ENCODE measurements at places on chromosomes 16 and 17.
A peak's percentile ranks its signal among the peaks of the same experiment; 100 is the strongest.

GRCh38 chr16:83704656-83705055 is 103.1 kb upstream of the HSBP1 start:
- DNase-seq, result no peak

DNA sequence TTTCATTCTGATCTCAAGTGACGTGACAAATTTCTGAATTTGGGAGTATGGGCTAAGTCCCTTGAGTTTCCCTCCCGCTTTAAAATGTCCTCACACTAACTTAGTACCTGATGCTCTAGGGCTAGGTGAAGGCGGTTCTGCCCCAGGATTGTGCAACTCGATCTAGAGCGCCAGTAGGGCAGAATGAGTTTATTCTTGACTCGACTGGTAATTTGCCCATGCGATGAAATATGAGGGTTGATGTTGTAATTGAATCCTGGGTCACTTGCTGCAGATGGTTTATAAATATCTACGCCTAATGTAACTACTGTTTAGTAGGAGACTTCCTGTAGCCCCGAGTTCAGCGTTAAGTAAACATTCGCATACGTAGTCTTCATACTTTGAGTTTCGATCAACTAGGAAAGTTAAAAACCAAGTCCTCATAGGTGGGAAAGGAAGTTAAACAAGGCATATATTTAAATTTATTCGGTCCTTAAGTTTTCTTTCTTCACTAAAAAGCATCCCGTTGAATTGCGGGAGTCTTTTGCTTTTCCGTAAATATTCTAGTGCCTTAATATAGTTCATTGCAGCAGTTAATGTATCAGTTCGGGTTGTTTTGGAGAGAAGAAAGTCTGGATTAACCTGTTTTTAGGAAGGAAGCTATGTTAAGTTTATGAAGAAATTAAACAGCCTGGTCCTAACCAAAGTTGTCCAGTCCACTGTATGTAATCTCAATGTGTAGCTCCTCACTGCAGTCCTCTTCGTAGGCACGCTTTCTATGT is 1.6 kb downstream of the CTCF start:
- peak; percentile 52 for DNase-seq

DNA sequence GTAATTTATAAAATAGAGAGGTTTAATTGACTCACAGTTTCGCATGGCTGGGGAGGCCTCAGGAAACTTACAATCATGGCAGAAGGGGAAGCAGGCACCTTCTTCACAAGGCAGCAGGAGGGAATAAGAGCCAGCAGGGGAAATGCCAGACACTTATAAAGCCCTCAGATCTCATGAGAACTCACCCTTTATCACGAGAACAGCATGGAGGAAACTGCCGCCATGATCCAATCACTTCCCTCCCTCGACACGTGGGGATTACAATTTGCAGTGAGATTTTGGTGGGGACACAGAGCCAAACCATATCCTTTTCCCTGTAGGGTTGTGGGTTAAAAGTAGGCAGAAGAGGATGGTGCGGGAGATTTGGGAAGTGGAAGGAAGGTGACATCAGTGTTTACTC is 101.4 kb downstream of the BMERB1 start:
- DNase-seq, result no peak

- DNase-seq, result no peak
These were observed 104.7 kb downstream of the LITAF start for GRCh38 chr16:11481987-11482386.

DNA sequence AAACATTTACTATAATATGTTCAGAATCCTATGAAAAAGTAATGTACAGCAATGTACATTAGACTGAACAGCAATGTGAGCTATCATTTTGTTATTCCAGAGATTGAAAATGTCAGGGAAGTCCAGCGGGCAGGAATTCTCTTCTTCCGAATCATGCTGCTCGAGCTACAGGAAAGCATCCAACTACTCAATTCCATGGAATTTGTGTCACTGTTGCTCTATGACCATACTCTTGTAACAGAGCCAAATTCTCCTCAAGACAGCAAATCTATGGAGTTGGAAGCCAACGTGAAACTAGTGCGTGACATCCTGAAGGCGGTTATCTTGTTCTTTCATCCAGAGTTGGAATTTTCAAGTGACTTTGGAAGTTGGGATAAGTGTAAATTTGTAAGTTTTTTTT is 24.8 kb upstream of the NSRP1 start:
- no peak for DNase-seq

DNA sequence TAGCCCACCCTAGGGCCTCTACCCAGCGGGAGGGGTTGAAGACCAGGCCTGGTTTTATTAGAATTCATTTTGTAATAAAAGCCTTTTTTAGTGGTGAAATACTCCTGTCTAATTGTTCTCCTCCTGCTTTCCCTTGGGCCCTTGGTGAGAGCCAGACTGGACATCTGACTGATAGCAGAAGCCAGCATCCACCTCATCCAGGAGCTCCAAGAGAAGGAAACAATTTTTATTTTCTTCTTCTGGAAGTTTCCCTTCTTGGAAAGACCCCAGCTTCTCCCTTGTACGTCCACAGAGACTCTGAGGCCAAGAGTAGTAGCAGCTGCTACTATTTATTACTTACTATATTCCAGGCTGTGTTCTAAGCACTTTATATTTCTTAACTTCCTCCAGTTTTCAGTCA is 4.0 kb upstream of the PHKG2 start:
- DNase-seq, result no peak

DNA sequence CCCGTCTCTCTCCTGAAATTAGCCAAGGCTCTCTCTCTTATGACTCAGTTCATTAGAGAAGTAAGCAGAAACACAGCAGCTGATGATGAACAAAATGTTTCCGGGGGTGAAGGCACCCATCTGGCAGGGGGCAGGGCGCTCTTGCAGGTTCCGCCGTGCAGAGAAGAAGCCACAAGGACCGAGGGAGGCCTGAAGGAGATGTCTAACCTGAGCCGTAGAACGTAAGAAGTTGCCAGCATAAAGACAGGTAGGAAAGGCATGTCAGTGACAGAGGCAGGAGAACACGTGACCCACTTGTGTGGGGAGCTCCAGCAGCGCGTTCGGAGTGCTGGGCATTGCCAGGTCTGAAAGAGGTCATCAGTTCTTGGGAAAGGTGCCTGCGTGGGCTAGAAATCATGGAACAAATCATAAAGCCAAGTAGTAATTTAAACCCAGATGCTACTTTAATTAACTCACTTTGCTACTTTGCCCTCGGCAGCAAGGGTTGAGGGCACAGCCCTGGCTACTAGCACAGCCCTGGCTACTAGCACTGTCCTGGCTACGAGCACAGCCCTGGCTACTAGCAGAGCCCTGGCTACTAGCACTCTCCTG is 198.6 kb downstream of the RPTOR start:
- no peak for DNase-seq

DNA sequence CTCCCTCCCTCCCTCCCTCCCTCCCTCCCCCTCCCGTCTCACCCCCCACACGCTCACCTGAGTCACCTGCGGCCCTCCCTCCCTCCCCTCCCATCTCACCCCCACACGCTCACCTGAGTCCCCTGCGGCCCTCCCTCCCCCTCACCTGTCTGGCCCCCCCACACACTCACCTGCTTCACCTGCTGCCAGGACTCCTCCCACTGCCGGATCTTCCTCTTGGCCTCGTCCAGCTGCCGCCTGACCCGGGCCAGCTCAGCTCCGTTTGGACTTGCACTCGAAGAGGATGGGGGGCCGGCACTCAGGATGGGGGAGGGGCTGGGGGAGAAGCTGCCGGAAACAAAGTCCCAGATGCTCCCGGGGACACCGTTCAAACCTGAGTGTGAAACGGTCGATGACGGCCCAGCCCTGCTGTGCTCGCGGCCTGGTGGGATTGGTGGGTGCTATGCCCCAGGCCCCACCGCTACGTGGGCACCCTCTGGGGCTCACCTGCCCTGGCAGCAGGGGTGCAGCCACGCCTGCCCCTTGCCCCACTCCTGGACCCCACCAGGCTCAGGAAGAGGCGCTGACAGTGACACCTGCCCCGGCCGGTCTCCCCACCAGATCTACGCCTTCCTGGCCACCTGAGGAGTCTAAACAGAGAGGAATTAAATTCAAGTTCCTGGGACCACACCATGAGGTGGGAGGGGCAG is 15.9 kb downstream of the GNPTG start:
- DNase-seq, result no peak

GRCh38 chr16:24853830-24854229 is 8.1 kb downstream of the SLC5A11 start:
- DNase-seq, result no peak

- DNase-seq, result no peak
These were observed 81.6 kb upstream of the HS3ST2 start for GRCh38 chr16:22732400-22732799.

GRCh38 chr17:7580604-7581575 is 1.5 kb downstream of the CD68 start:
- no peak for DNase-seq

GRCh38 chr16:85548375-85548774 is 64.7 kb upstream of the GSE1 start:
- no peak for DNase-seq

GRCh38 chr17:65039336-65039988 is 17.1 kb downstream of the GNA13 start:
- DNase-seq, result no peak

GRCh38 chr17:71217769-71218168 is 903.1 kb upstream of the SOX9 start:
- DNase-seq, result no peak

DNA sequence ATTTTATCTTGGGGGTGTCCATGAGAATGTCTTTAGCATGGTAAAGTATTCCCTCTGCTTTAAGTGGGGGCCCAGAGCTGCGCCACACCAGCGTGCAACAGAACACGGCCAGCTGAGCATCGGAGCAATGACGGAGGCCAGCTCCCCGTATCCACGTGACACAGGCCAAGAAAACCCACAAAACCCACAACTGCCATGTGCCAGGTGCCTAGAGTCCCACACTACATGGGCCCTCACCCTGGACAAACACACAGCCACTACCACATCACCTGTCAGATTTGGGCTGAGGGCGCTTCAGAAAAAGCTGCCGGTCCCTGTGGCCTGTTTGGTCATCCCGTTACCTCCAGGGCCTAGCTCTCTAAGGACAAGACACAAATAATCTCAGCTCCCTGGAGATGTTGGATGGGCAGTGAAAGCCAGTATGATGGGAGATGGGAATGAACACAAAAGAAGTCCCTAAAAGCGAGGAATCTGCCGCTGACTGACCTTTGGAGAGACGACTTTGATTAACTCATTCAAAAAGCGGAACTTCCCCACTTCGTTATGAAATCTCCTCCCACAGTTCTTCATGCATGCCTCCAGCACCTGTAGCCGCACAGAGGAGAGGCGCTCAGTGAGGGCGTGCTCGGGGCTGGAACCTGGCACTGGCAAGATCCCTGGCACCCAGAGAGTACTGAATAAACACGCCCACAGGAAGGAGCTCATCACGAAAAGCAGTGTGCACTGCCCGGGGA is 17.1 kb downstream of the GGA3 start:
- DNase-seq, result no peak

GRCh38 chr16:47884116-47884725 is 271.6 kb downstream of the ABCC12 start:
- DNase-seq, result no peak

DNA sequence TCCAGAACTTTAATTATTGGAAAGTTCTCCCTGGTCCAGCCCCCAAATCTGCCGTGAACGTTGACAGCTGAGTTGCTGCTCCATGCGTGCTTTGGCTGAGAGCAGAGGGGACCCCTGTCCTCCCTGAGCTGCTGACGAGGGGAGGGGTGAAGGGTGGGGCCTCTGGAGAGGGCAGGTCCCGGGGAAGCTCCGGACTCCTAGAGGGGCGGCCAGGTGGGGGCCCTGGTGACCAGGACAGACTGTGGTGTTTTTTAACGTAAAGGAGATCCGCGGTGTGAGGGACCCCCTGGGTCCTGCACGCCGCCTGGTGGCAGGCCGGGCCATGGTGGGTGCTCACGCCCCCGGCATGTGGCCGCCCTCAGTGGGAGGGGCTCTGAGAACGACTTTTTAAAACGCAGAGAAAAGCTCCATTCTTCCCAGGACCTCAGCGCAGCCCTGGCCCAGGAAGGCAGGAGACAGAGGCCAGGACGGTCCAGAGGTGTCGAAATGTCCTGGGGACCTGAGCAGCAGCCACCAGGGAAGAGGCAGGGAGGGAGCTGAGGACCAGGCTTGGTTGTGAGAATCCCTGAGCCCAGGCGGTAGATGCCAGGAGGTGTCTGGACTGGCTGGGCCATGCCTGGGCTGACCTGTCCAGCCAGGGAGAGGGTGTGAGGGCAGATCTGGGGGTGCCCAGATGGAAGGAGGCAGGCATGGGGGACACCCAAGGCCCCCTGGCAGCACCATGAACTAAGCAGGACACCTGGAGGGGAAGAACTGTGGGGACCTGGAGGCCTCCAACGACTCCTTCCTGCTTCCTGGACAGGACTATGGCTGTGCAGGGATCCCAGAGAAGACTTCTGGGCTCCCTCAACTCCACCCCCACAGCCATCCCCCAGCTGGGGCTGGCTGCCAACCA is at the start of gene MC1R:
MC1R (plus strand) TSS at position 410 of the 895 bp plus-strand sequence; CDS start at position 807, 397 bp downstream.
- peak; percentile 75 for DNase-seq

- no peak for DNase-seq
These were observed 489.5 kb downstream of the SHISA9 start for GRCh38 chr16:13390986-13391305.

DNA sequence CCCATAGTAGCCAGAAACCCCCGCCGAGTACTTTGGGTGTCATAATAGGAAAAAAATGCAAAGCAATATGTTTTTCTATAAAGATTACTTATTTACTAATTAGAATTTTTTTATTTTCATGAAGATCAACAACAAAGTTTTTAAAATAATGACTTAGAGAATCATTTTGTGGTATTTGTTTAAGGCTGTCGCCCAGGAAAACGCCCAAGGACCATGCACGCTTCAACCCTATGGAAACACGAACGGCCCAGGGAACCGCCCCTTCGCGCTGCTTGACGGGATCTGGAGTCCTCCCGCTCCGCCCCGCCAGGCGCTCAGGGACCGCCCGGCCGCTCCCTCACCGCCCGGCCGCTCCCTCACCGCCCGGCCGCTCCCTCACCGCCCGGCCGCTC is 408 bp upstream of the KPNA2 start:
- no peak for DNase-seq

DNA sequence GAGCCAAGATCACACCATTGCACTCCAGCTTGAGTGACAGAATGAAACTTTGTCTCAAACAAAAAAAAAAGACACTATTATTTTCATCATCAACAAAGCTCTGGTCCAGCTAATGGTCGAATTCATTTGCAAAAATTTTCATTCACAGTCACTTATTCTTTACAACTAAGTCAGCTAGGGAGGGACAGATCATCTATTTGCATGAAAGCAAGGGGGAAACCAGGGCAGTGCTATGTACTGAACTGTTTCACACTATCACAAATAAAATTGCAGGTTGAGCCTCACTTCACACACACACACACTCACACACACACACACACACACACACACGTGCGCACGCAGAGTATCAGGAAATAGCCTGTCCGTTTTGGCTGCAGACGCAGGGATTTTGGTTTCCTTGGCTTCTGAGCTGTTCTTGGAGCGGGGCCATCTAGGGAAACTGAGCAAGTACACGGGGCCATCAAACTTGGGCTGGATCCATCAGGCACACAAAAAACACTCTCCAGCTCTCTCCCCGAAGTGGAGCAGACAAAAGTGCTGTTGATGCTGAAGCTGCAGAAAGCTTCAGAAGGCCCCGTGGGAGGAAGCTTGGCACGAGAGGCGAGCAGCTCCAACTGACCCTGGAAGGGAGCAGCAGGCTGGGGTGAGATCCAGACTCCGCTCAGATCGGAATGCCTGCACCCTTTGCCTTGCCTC is 44.3 kb upstream of the HELZ start:
- no peak for DNase-seq

Data from KBM-7 (cell line).